ENCODE measurements at places on chromosomes 12 and 14.

- no peak for DNase-seq
These were observed 96.2 kb downstream of the BTG1 start for GRCh38 chr12:92049403-92049802.

DNA sequence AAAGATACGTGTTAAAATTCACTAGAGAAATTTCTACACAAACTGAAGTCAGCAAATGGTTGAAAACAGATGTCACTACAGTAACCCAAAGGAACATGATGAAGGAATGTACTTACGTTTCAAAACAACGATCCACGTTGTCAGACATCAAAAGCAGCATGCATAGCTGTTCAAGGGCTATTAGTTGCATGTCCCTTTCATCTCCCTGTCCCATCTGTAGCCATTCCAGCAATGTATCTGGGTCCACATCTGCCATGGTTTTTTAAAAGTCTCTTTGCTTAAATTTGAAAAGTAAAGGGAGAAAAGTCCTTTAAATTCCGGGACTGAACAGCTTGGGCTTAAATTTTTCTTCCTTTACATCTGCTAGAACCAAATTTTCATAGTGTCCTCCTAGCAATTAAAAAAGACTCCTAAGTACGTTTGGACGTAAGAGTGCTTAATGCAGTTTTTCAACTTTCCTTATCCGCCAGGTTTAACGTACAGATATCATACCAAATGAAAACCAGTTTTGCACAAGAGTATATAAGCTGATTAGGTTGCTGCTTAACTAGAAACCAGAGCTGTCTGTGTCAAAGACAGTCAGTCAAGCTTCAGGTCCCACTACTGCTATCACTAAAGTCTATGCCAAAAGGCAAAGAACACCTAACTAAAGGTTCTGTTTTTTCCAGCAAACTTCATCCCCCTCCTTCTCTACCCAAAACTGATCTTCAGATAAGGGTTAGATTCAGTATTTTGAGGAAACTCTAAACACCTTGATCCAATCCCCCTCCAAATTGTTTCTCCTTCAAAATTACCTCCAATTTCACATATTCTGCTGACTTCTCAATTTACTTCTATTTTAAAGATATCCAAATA, 1.7 kb downstream of the HECTD1 start:
- DNase-seq, result no peak

- no peak for DNase-seq
These were observed 165.4 kb downstream of the GCH1 start for GRCh38 chr14:54737132-54737711.

GRCh38 chr12:106138633-106139421, at the start of gene NUAK1:
TSS of gene NUAK1 (minus strand) at chr12:106138954. CDS start at chr12:106138653, 301 bp downstream.
- DNase-seq, result no peak

DNA sequence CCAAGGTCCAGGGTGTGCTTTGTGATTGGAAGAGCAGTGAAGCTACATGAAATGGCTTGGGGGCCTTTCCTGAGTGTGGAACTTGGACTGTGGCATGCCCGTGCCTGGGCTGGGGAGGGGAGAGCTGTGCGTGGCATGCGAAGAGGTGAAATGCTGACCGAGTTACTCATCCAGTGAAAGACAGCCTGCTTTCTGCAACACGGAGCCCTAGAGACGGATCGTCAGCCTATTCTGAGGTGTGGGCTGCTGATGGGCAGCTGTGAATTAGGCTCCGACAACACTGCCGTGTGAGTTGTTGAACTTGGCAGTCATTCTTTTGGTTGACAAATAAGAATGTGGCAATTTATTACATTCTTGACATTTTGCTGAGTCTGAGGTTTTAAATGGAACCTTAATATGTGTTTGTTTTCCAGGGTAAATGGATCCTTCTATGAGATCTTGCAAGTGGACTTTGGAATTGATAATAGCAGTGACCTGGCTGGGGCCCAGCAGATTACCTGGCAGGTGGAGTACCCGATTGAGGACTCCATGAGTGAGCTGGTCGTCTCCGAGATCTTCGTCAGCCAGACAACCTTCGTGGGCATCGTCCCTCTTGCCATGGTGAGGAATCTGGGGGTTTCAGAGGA, 453.9 kb downstream of the AACS start:
- DNase-seq, result no peak

DNA sequence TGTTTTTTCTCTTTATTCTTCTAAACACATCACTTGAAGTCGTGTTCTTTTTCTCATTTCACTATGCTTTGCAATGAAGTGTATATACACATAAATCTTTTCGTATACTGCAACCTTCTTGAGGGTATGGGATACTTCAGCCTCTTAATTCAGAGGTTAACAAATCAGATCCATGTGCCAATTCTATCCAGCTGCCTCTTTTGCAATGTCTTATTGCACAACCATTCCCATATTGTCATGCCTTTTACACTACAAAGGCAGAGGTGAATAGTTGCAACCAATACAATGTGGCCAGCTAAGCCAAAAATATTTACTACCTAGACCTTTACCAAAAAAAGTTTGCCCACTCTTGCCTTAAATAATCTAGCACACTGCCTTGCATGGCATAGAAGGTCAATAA, 224.5 kb upstream of the FOXG1 start:
- DNase-seq, result no peak

Measured in T-helper 22 cell (primary cell).